Psoas muscle (tissue), 8 donors: ENCODE measurements at places on chromosomes 3 and 15. TPM values are rescaled to one million over a fixed set of nuclear protein-coding genes. Genes with fewer than 3 reads are reported as not detected.

The ASB14 gene
- 0.76 TPM for total RNA-seq

The CLRN1 gene
- total RNA-seq = not detected

The ADGRG7 gene
- 0.22 TPM for total RNA-seq

The CTXN2 gene
- total RNA-seq = not detected

The SNX1 gene
- total RNA-seq = 37.6 TPM

The CCR8 gene
- total RNA-seq = not detected

The GOLGA8R gene
- 1.8 TPM for total RNA-seq

The GYG1 gene
- total RNA-seq = 305 TPM

The HESX1 gene
- 0.34 TPM for total RNA-seq

The C3orf22 gene
- total RNA-seq = not detected

The EPHA6 gene
- total RNA-seq = not detected

The CTDSPL gene
- total RNA-seq = 8.6 TPM

The GOLGA6A gene
- 1.1 TPM for total RNA-seq

The CYP11A1 gene
- total RNA-seq = 0.61 TPM

The SV2B gene
- 10.1 TPM for total RNA-seq

The KLHL40 gene
- 241 TPM for total RNA-seq

The GHRL gene
- not detected for total RNA-seq

The HIGD2B gene
- total RNA-seq = not detected
